ENCODE measurements at places on chromosomes 3 and 15.
A peak's percentile ranks its signal among the peaks of the same experiment; 100 is the strongest.

DNA sequence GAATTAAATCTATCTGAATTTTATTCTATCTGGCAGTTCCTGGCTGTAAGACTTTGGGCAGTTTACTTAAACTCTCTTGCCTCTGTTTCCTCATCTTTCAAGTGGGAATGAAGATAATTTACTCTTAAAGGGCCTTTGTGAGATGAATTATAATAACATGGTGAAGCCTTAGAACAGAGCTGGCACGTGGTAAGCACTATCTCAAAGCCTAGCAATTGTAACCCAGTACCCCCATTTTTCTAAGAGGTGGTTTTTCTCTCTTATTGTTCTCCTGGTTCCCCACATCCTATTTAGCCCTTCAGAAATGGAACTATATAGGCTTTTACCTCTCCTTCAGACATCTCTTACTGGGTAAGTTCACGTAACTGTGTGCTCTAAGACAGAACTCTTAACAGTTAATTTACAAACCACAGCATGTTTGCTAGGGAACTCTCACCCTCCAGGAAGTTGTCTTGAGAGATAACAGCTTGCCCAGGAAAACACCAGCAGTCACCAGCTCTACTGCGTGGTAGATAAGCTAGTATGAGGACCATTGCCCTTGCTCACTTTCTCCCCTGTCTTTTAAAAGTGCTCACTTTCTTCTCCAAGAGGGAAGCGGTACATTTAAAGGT, 12.3 kb upstream of the CRBN start:
- DNase-seq: no peak

DNA sequence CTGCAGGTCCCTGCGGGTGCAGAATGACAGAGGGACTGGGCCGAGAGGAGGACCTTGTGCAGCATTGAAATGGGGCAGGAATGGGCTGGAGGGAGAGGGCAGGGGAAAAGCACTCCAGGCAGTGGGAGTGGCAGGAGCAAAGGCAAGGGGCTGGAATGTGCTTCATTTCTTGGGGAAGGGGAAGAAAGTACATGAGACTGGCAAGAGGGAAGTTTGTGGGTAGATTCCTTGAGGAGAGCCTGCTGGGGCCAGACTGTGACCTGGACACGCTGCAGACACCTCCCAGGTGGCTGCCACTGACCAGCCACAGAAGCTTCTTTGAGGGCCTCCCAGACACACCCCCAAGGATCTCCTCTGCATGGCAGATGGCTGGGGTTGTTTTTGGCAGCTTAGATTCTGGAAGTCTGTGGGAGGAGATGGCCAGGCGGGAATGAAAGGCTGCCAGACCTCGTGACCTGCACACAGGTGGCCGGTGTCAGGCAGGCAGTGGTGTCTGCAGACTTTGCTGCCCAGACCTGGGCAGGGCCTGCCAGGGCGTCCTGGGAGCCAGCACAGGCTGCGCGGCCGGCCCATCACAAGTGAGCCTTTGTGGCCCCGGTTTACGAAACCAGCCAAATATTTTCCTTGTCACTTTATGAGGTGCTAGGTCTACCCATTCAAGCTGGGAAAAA, 53.1 kb downstream of the SPSB4 start:
- no peak for DNase-seq

DNA sequence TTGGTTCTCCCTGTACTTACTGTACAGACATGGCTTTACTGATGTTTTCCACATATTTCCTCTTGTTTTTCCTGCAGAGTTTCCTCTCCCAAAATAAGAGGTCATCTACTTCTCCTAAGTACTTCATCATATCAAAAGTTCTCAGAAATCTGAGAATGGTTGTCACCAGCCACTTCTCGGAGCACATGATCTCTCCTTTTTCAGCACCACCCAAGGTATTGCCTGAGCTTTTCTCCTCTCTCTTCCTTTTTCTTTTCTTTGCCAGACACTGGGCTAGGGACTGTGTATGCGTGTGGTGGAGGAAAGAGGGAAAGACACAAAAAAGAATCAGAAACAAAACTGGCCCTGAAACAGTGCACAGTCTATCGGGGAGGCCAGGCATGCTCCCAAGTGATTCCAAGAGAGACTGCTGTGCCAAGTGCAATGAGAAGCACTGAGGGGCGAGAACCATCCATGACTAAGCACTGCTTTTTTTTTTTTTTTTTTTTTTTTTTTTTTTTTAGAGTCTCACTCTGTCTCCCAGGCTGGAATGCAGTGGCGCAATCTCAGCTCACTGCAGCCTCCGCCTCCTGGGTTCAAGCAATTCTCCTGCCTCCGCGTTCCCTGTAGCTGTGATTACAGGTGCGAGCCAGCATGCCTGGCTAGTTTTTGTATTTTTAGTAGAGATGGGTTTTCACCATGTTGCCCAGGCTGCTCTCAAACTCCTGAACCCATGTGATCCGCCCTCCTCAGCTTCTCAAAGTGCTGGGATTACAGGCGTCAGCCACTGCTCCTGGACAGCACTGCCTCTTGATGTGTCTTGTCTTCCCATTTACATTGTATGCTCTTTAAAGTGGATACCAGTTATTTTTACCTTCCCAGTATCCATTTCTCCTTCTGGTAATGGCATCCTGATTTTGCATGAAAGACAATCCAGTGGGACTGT, 194.0 kb upstream of the FEZF2 start:
- no peak for DNase-seq

GRCh38 chr3:148642616-148643015, 55.1 kb upstream of the AGTR1 start:
- no peak for DNase-seq

DNA sequence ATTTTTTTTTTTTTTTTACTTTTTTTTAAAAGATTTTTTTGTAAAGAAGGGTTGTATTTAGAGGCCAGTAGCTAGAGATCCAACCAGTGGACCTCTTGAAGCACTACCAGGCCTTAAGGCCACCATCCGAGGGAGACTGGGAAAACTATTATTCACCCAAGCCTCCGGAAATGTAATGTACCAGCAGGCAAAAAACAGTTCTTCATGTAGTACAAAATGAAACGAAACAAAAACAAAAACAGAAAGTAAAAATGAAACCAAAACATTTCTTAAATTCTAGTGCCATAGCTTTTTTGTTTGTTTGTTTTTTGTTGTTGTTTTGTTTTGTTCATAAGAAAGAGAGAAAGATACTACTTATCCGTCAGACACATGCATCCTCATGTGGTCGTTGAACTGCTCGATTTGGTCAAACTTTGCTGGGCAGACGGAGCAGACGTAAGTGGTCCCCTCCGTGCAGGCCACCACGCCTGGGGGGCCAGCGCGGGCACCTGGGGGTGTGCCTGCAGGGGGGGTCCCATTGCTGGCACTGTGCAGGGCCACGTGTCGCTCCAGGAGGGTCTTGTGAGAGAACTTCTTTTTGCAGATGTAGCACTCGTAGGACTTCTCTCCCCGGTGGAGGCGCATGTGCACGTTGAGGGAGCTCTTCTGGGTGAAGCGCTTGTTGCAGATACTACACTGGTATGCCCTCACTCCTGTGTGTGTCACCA, 45.0 kb downstream of the TIGIT start:
- no peak for DNase-seq

DNA sequence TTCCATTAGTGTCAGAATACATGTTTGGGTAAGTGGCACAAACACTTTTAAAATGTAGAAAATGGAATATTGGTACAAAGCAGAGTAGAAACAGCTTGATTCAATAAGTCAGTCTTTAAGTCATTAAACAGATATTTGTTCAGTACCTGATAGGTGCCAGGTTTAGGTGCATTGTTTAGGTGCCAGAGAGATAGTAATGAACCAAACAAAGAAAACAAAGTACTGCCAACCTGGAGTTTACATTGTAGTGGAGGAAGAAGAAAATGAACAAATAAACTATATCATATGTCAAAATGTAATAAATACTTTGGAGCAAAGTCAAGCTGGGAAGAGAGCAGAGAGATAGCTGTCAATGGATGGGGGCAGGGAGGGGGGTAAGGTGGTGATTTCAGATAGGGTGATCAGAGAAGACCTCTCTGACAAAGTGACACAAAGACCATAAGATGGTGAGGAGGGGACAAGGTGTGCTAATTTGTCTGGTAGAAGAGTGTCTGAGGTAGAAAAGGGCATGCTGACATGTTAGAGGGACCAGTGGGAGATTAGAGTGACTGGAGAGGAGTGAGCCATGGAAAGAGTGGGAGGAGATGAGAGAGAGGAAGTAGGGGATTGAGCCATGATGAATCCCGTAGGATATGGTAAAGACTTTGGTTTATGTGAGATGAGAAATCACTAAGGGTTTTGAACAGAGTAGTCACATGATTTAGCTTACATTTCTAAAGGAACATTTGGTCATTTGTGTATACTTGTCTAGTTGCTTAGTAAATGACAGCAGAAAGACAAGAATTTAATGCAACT, 128.2 kb downstream of the UBE2E2 start:
- DNase-seq: no peak

- DNase-seq: peak; percentile 38
Observed at GRCh38 chr3:123536153-123536895, 48.5 kb downstream of the HACD2 start.

GRCh38 chr3:89145995-89146394, 38.6 kb downstream of the EPHA3 start:
- no peak for DNase-seq

DNA sequence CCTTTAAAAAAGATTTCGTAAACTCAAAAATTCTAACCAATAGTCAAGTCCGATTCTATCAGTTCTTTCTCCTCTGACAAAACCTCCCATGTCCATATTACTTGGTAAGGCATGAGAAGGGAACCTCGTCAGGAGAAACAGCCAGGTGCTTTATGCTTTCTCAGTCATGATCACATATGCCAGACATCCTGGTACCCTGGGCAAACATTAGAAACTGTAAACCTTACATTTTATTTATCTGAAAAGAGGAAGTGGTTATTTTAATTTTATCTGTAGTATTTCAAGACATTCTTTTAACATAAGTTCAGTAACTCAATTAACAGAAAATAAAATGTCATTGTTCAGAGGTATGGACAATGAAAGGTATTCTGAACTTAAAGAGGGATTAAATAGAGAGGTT, 474.8 kb upstream of the GBE1 start:
- DNase-seq: no peak

DNA sequence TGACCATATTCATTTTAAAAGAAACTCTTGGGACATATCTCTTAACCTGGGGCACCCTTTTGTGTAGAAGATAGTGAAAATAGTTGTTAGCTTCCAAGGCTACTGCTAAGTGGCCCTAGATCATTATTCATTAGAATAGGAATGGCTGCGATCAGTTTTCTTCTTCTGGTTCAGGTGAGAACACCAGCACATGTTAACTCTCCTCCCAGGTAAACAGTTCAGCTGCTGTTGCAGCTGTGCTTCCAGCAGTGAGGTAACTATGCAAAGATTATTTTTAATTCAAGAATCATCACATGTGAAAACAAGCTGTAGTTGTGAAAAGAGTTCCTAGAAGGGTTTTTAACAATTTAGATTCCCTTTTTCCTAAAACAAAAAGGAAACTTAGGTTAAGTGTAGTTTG, 43.3 kb downstream of the ZPLD1 start:
- no peak for DNase-seq

GRCh38 chr3:12308517-12308916, 19.6 kb downstream of the PPARG start:
- DNase-seq: no peak

- DNase-seq: no peak
Observed at GRCh38 chr3:27354161-27354560, 15.0 kb downstream of the NEK10 start.

DNA sequence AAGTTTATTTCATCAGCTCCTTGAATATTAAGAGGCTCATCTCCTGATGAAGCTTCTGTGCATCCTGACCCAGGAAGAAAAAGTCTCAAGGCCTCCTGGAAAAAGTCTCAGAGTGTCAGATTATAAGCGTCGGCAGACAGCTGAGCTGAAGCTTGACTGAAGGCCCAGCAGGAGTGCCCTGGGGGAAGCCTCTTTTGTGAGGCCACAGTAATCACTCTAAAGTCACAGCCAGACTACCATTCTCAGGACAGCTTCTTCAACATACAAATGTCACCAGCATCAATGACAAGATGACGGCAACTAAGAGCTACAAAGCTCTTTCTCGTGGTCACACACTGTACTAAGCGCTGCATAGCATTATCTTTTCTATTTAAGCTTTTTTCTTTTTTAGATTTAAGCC, 72.7 kb upstream of the LRRN1 start:
- no peak for DNase-seq

DNA sequence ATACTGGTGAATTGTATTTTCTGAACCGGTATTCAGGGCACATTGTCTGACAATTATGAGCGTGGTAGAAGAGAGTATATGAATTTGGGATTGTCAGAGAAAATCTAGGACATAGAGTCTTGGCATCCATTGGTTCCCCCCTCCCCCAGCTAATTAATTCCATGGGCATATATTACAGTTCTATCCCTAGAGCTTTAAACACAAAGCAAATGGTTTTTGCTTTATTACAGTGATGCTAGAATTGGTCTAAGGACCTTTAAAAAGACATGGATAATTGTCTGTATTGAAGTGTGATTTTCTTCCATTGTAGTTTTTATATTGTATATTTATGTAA, 91.3 kb downstream of the FNDC3B start:
- DNase-seq: no peak

DNA sequence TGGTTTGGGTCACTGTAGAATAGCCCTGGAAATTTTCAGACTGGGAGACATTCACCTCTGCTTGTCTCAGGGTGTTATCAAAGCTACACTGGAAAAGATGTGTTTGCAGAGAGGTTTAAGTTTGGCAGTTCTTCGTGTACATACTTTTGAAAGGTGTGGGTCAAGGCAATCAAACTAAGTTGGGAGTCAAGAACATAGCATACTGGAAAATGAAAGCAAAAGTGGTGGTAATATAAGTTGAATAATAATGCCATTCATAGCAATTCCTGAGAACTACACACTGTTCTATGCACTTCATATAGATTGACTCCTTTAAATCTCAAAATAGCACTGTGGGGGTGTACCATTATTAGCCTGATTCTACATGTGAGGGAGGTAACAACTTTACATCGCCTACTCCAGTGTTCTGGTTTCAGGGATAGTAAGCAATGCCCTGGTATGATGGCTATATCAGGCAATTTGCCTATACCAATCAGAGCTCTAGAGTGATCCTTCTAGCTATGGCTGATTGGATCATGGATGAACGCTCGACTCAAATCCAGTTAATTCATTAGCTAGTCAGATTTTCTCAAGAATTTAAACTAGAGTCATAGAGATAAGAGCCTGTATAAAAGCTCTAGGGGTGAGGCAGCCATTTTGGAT, 44.6 kb upstream of the RASGRP1 start:
- DNase-seq: no peak

- DNase-seq: peak; percentile 14
Observed at GRCh38 chr3:39808467-39809180, 785 bp upstream of the MYRIP start.

DNA sequence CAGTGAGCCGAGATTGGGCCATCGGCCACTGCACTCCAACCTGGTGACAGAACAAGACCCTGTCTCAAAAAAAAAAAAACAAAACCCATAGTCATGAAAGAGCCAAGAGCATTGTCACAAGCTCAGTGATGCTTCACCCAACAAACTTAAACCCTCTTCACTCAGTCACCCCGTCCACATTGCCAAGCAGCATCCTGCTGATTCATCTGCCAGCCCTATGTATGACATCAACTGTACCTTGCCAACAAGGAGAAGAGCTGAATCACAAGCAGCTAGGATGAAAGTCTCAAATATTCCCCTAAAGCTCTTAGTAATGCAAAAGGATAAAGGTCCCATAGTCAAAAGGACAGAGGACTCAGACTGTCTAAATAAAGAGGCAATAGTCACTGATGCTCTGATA, 90.0 kb downstream of the ANO10 start:
- no peak for DNase-seq

Measured in GM13976 (cell line).